Pulmonary artery endothelial cell (primary cell): ENCODE measurements at places on chromosomes 7 and 10.
A peak's percentile ranks its signal among the peaks of the same experiment; 100 is the strongest.

DNA sequence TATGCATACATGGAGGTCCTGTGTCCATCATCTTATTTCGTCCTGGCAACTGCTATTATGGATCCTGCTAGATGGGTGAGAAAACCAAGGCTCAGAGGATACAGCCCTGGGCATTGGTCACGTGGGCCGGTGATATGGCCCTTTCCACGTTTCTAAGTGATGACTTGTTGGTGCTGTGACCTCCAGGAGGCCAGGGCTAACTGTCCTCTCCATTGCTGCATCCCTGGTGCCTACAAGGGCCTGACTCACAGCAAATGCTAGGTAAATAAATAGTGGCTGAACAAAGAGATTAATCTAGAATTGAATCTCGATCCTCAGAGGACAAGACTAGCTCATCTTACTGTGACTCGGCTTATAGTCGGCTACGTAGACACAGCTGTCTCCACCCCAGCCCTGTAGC lies 78.6 kb downstream of the FAM53B start:
- no peak for DNase-seq

- DNase-seq: no peak
Observed at GRCh38 chr10:67539312-67539711, 156.7 kb downstream of the CTNNA3 start.

DNA sequence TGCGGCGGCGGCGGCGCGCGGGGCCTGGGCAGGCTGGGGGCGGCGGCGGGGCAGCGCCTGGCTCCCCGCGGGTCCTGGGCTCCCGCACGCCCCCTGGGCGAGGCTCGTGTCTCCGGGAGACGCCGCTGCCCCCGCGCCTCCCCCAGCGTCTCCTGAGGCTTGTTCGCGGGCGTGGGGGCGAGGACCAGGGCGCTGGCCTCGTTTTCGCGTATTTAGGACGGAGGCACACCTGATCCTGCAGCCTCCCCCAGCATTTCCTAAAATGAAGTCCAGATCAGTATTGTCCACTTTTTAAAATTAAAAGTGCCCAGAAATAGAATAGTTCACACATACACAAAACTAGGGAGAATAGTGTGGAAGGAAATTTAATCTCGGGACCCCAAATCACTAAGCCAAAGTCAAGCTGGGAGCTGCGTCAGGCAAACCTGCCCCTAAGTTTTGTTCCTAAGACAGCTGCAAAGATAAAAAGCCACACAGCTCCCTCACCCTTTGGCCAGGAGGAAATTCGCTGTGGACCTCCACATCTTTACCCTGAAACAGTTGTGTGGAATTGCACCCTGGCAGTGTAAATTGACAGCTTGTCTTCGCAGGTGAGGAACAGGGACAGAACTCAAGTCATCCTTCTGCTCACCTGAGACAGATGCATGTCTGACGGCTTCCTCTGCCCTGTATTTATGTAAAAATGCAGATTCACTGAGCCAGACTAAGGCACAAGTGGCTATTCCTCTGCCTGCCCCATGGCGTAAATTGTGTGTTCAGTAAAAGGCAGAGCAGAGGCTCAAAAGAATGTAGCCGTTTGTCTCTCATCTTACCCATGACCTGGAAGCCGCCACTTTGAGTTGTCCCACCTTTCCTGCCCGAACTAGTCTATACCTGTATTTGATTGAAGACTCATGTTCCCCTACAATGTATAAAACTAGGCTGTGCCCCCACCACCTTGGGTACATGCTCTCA lies 740 bp downstream of the GALNT11 start:
- no peak for DNase-seq

GRCh38 chr7:3080106-3080505 lies 36.4 kb upstream of the CARD11 start:
- no peak for DNase-seq

GRCh38 chr7:106255246-106255645 lies 29.5 kb downstream of the NAMPT start:
- DNase-seq: no peak

GRCh38 chr7:87036985-87037384 lies 22.5 kb downstream of the ELAPOR2 start:
- DNase-seq: no peak

GRCh38 chr7:133742709-133743538 lies 384.2 kb upstream of the LRGUK start:
- no peak for DNase-seq

DNA sequence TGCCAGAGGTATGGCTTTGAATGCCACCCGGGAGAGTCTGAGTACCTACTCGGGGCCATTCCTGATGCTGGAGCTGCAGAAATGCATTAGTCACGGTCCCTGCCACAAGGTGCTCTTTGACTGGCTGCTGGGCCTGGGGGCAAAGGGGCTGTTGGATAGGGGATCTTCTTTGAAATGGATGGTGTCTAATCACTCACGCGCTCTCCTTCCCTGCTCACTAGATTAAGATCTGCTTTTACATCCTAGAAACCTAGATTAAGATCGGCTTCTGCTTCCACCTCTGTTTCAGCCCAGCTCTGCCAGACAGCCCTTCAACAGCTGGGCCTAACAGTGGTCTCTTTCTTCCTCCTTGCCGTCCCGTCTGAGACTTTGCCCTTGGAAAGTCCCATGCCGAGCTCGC lies 57.2 kb downstream of the PAX2 start:
- no peak for DNase-seq

DNA sequence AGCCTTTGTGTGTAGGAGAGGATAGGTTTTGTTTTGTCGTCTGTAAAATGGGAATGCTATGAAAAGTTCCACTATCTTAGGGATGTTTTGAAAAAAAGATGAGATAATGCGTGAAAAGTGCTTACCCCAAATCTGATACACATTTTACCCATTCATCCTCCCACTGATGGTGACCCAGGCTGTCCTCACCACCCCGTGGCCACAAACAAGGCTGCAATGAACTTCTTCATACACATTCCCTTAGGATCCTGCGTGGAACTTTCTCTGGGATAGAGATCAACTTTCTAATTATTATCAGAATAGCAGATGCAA lies 399 bp upstream of the OGDHL start:
- DNase-seq: no peak

GRCh38 chr10:59830601-59831259 lies 75.6 kb downstream of the CCDC6 start:
- peak; percentile 27 for DNase-seq

GRCh38 chr7:101995121-101995520 lies 177.7 kb downstream of the CUX1 start:
- no peak for DNase-seq

DNA sequence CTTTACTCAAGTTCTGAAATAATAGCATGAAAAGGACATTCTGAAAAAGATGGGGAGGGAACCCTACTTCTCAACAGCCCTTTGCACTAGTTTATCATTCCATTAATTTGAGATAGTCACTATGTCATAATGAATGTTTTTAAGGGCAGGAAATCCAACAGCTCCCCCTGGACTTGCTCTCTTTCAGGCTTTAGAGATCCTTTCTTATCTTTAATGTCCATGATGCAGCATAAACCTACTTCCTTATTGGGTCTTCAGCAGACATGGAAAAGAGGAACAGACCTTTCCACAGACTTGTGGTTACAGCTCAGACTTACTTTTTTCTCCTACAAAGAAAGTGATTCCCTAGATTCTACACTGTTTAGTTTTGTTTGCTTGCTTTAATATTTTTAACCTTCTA lies 87.3 kb downstream of the IDE start:
- no peak for DNase-seq

DNA sequence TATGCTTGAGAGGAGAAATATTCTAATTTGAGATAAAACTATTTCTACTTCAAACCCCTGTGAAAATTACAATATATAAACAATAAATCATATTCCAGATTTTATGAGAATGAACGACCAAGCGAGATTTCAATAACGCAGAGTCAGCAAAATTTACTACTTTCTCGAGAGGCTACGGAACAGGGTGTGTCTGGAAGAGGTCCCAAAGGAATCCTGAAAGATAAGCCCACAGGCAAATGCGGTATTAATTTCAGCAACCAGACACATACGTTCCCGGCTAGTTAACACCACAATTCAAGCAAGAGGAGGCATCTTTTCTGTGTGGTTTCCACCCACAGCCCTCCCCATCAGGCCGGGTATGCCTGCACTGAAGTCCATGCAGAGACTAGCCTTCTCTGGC lies 26.4 kb downstream of the BEND7 start:
- DNase-seq: no peak

DNA sequence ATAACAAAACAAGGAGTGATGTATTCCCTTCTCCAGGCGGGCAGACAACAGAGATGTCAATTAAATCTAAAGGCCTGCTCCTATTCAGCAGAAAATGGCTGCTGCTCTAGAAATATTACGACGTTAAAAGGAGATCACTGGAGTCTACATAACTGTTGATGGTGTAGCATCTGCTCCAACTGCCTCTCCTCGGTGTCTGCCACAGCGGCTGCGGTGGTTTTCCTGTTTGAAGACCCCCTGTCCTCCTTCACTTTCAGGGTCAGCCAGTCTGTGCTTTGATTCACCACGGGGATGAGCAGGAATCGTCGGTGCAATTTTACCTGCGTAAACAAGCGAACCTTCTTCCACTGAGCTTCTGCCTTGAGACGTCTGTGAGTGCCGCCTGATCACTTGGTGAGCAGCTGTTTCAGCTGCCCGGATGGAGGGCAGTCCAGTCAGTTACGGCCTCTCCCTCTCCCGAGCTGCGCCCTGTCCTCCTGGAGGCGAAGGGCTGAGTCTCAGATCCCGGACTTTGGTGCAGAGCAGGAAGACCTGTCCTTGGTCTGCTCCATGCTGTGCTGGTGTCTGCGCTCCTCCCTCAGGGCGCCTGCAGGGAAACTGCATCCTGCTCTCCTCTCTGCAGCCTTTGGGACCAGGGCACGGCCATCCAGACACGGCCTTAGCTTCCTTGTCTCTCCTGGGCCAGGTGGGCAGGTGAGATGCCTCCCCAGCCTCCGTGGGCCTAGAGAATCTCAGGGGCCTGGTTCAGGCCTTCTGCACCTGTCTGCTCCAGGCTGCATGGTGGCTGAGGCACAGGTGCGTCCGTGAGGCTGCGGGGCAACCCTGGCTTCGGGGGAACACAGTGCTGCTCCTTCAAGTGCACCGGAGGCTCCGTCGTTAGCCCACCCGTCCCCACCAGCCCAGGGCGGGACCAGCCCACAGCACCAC lies 326.6 kb downstream of the ADARB2 start:
- no peak for DNase-seq

GRCh38 chr7:1081931-1082401 lies 5.9 kb upstream of the GPER1 start:
- no peak for DNase-seq

DNA sequence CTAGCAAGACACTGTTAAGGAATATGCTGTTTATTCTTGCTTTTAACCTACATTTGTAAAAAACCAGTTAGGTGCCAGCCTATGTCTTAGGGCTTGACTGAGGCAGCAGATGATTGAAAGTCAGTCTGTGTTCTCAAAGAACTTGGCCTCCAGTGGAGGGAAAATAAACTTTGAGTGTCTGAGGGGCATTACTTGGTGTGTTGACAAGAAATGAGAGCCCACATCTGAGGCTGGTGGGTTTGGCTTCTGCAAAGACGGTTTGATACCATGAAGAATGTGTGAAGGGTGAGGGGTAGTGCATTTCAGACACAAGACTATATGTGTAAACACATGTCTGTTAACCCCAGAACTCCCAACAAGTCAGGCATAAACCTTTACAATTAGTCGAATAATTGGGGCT lies 28.5 kb downstream of the CCSER2 start:
- DNase-seq: no peak

GRCh38 chr10:114012650-114013049 lies 31.0 kb upstream of the ADRB1 start:
- no peak for DNase-seq

GRCh38 chr10:132698211-132698751 lies 87.7 kb downstream of the NKX6-2 start:
- no peak for DNase-seq

- no peak for DNase-seq
Observed at GRCh38 chr10:105253515-105254212, 612.6 kb downstream of the SORCS3 start.

DNA sequence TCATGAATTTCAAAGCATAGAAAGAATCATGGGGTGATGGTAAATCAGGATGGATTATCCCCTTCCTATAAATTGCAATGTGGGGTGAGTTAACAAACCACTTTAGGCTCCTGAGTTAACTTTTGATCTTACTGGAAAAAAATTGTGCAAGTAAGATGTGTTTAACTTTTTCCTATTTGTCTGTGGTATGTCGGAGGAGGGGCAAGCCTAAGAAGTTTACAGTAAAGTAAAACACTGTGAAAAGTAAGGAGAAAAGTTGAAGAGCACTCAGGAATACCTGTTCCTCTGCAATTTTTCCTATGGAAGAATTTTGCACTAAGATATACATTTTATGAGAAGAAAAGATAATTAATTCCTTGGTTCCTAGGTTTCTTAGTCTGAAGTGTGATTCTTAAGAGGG lies 44.4 kb downstream of the IFIT5 start:
- DNase-seq: no peak

- no peak for DNase-seq
Observed at GRCh38 chr10:12348870-12349628, at the start of gene CAMK1D. CAMK1D (plus strand) TSS chr10:12349547.

DNA sequence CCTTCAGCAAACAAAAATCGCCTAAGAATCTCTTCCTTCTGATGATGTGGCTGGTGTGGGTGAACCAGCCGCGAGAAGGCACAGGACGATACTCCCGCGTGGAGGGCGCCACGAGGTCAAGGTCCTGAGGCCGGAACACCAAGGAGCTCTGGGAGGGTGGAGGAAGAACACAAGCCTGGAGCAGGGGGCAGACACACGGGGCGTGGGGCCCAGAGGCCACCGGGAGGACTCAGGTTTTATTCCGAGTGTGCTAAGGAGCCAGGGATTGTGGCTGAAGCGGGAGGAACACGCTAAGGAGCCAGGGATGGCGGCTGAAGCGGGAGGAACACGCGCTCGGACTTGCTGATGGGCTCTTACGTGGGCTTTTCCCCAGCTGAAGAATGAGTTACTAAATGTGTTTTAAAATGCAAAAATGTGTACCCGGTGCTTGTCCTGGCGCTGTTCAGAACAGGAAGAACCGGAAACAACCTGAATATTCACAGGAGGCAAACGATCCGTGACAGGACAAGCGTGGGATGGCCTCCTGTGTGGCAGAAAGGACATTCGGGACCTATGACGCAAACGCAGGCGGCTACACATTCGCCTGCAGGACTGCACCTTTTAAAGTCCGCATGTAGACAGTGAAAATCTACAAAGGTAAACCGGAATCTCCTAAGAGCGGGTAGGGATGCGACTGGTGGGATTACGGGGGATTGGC lies 64.0 kb downstream of the MAD1L1 start:
- no peak for DNase-seq

DNA sequence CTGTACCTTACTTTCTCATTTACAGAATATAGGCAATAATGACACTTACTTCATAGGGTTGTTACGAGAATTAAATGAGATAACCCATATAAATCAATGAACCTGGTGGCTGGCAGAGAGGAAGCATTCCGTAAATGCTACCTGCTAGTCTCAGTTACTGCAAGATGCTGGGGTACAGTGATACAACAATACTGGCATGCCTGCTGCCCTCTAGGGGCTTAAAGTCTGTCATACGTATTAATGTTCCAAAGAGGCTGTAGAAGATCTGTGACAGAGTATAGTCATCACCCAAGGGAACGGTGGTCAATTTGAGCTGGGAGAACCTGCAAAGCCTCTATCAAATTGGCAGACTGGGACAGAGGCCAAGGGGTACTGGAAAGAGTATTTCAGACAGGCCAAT lies 421.5 kb downstream of the GPAM start:
- DNase-seq: no peak

- DNase-seq: no peak
Observed at GRCh38 chr10:49053053-49053997, 62.0 kb downstream of the VSTM4 start.

GRCh38 chr7:115230882-115231571 lies 309.1 kb downstream of the MDFIC start:
- peak; percentile 76 for DNase-seq
